Caco-2 (cell line): ENCODE measurements at places on chromosomes 7 and 10.

GRCh38 chr10:15188603-15189002 is 20.1 kb upstream of the NMT2 start:
- no peak for DNase-seq

DNA sequence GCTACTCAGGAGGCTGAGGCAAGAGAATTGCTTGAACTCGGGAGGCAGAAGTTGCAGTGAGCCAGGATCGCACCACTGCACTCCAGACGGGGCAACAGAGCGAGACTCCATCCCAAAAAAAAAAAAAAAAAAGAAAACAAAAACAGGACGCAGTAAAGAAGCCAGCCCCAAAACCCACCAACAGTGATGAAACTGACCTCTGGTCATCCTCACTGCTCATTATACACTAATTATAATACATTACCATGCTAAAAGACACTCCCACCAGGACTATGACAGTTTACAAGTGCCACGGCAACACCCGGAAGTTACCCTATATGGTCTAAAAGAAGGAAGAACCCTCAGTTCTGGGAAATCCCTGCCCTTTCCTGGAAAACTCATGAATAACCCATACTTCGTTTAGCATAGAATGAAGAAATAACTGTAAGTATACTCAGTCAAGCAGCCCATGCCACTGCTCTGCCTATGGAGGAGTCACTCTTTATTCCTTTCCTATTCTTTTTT is 40.0 kb upstream of the EIF4H start:
- no peak for DNase-seq

GRCh38 chr10:3647074-3647473 is 137.9 kb downstream of the KLF6 start:
- DNase-seq, result no peak

GRCh38 chr7:50214126-50214670 is 90.3 kb upstream of the IKZF1 start:
- DNase-seq, result no peak

GRCh38 chr10:132942101-132943057 is at the start of gene CFAP46:
TSS of gene CFAP46 (minus strand) at chr10:132942570. CDS start at chr10:132942484, 86 bp downstream.
- no peak for DNase-seq

DNA sequence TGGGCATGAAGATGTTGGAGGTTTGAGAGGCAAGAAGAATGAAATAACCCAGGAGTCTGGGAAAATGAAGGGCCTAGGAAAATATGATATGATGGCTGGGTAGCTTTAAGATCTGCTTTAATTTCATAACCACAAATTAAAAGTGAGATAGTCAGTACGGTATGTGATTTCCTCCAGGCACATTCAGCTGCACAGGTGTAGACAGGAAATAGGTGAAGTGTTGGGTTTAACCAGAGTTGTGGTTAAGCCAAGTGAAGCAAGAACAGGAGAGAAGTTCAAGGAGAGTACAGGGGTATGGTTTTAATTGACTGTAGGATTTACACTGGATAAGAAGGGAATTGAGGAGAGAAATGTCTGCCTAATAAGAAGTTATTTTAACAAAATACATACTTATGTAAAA is 2.6 kb downstream of the PNLIPRP3 start:
- DNase-seq, result no peak

DNA sequence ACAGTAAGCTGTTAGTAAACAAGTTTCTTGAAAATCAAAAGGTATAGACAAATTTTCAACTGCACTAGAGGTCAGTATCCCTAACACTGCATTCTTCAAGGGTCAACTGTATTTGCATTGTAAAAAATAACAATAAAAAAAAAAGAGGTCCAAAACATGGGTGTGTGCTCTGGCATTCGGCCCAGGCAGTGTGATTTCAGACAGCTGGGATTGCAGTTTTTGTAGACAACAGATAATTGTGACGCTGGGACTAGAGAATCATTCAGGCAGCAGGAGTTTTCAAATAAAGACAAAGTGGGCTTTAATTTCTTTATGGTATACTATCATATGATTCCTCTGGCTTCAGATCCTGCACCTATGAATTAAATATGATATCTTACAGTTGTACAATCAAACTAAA is 543.2 kb upstream of the SEMA3D start:
- no peak for DNase-seq
